ENCODE measurements at places on chromosomes 2 and 18.

DNA sequence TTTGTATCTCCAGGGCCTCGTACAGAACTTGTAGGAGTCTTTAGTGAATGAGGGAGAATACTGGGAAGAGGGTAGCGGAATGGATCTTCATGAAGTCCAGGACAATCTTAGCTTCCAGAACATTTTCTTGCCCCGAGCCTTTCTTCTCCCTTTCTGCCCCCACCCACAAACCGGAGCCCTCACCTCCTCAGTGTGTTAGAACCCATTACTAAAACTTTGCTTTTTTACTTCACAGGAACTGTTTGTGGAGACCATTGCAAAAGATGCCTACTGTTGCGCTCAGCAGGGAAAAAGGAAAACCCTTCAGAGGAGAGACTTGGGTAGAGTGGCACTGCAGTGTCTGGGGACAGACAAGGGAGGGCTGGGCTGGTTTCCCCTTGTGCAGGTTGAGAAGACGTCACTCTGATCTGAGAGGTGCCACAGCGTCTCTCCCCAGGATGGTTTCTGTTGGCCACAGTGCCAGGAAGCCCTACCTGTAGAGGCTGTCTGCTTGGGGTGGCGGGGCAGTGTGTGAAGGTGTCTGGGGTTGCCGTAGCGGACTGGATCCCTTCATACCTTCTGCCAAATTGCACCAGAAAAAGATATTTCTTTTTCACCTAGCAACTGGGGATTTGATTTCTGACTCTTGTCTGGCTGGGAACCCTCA lies 786 bp downstream of the POLE4 start:
- DNase-seq, result no peak

DNA sequence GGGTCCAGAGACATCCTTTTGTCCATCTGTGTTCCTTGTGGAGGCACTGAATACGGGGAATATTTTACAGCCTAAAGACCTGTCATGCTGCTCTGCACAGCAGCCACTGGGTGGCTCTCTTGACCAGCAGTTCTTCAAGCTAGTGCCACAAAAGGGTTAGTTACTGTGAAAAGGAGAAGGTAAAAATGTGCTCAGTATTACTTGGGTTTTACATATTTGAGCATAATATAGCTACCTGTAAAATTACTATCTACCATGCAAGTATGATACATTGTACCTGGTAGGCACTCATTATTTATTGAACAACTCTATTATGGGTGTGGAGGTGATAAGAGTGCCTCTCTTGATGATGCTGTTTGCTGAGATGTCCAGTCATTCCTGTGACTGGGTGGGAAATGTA lies 23.6 kb downstream of the FZD5 start:
- DNase-seq, result no peak

DNA sequence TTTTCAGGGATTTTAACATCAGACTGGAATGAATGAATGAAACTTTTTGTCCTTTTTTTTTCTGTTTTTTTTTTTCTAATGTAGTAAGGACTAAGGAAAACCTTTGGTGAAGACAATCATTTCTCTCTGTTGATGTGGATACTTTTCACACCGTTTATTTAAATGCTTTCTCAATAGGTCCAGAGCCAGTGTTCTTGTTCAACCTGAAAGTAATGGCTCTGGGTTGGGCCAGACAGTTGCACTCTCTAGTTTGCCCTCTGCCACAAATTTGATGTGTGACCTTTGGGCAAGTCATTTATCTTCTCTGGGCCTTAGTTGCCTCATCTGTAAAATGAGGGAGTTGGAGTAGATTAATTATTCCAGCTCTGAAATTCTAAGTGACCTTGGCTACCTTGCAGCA lies 53.4 kb downstream of the SMAD4 start:
- DNase-seq, result no peak

GRCh38 chr2:120520929-120521912 lies 175.3 kb downstream of the INHBB start:
- DNase-seq, result no peak

GRCh38 chr2:133787207-133787606 lies 218.9 kb upstream of the NCKAP5 start:
- no peak for DNase-seq

- no peak for DNase-seq
These were observed 169.8 kb downstream of the MREG start for GRCh38 chr2:215843579-215843978.

- no peak for DNase-seq
These were observed 52.5 kb downstream of the RNF152 start for GRCh38 chr18:61840324-61840723.

- no peak for DNase-seq
These were observed 1142.7 kb downstream of the CNTNAP5 start for GRCh38 chr2:125167820-125168219.

- DNase-seq, result no peak
These were observed 54.5 kb downstream of the MAP4K4 start for GRCh38 chr2:101751875-101752619.

DNA sequence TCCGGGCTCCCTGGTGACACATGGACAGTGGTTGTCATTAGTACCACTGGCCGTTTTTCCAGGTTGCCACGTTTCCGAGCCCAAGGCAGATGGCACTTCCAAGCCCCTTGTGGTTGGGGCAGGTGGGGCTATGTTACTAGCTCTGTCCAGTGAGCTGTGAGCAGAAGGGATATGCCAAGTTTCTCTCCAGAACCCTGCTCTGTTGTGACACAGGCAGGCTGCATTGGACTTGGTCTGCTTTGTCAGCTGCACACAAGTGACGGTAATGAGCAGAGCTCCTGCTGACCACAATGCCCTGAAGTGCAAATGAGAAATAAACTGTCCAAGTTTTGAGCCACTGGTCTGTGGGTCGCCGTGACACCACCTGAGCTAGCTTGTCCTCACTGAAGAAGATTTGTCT lies 118.8 kb downstream of the GYPC start:
- no peak for DNase-seq

DNA sequence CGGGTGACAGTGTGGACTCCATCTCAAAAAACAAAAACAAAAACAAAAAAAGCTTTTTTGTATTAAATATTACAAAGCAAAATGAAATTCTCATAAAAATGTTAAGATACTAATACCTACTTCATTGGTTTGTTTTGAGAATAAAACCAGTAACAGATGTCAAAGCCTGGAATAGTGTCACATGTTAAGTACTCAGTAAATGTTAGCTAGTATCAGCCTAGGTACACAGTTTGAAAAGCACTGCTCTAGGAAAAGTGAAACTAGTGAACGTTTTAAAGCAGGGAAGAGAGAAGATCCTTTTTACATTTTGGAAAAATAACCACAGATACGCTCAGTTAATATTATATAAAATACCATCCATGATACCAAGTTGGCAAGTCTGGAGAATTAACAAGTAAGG lies 37.1 kb upstream of the ADAM17 start:
- no peak for DNase-seq

DNA sequence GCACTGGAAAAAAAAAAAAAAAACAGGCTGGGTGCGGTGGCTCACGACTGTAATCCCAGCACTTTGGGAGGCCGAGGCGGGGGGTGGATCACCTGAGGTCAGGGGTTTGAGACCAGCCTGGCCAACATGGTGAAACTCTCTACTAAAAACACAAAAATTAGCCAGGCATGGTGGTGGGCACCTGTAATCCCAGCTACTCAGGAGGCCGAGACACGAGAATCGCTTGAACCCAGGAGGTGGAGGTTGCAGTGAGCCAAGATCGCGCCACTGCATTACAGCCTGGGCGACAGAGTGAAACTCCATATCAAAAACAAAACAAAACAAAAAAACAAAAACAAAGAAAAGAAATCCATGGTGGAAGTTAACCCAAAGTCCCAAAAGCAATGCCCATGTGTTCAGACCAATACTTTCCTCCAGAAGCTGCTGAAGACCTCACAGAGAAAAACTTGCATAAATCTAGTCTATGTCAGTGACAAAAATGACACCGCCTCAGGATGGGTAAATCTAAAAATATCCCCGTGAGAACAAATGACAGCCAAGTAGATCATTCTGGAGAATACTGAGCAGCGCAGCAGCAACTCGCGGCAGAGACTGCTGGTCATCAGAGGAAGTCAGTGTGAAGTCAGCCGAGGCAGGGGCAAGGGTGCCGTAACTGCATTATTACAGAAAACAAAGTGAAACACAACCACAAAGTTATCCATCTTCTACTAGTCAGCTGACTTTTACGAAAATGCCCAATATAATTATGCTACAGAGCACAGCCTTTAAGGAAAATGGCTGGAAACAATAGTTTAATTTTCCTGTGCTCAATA lies 41.0 kb downstream of the LPIN2 start:
- DNase-seq, result no peak

DNA sequence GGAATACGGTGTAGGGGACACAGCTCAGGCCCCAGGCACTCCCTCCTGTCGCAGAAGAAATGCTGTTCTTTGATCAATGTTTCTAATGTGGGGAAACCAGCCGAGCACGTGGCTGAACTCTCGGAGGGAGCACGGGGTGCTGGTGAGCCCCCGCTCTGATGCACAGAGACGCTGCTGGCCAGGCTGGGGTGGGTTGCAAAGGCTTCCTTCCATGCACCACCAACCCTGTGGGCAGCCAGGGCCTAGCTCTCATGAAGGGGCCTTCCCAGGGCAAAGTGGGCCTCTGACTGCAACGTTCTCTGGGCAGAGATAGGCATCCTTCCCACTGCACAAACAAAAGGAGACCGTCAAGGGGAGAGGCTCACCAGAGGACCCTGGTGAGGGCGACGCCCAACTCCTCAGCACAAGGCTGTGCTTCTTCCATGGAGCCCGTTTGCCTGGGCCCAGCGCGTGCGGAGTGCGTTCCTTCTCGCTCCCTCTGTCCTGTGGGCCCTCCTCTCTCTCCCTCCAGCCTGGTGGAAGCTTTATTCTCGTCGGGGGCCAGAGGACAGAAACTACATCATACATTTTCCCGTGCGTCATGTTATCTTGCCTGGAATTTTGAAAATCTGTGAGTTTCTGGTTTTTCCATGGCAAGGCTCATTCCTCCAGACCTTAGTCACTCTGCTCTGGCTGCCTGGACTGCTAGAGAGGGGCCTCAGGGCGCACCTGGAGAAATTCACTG lies 61.1 kb upstream of the SP3 start:
- no peak for DNase-seq

DNA sequence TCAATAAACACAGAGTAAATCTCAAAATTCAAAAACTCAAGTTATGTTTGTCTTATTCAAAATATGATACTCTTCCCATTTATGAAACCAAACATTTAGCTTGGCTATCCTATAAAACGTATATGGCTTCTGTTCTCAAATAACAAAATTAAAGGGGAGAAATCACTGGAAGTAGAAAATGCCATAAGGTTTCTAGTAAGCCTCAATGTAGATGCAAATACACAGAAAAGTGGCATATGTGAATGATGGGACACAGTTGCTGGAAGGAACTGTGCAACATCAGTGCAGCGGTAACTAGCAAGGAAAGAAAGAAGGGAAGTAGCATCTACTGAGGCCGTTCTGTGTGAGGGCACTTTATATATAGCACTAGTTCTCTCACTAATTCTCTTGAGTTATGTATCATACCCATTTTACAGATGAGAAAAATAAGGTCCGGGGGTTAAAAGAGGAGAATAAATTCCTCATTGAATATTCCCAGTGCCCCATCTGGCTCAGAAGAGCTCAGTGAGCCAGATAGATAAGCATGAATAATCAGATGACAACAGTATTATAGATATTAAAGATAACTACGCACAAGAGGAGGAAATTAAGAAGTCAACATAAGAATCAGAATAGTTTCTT lies 27.2 kb downstream of the NBAS start:
- no peak for DNase-seq

- no peak for DNase-seq
These were observed 69.5 kb downstream of the RPIA start for GRCh38 chr2:88760819-88761598.
